ENCODE measurements at places on chromosomes 3 and 15.

DNA sequence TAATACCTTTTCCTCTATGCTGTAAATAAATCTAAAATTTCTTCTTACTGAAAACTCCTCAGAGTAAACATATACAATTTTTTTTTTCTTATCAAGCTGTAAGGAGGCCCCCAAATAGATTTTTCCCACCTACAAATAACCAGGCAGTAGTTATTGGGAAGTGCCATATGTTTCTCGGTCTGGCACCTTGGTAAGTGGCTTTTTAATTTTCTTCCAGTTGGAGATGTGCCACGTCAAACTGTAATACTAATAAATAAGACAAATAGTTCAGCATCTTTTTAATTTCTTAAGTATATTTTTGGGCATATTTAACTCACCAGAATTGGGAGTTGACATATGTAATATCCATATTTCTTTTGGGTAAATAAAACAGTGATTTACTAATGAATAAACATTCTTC lies 346.3 kb downstream of the DIPK2A start:
- no peak for DNase-seq

DNA sequence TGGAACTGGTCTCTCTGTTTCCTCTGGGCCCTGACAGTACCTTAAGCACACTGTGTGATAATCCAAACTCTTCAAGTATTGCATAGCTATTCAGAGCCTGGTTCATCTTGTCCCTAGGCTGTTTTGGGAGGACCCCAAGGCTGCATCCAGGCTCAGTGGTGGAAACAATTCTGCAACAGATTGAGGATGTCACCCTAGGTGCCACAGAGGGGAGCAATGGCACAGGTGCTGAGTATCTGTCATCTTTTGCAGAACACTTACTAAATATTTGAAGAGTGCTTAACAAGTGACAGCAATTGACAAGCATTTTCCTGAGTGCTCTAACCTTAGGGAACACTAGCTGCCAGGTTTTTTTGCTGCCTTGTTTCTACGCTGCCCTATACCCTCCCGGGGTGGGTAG lies 27.8 kb downstream of the STARD5 start:
- DNase-seq = no peak

- no peak for DNase-seq
These were observed 80.6 kb downstream of the MYO9A start for GRCh38 chr15:72037321-72037720.

- DNase-seq = no peak
These were observed 367.2 kb downstream of the CNTN4 start for GRCh38 chr3:2465842-2466241.

DNA sequence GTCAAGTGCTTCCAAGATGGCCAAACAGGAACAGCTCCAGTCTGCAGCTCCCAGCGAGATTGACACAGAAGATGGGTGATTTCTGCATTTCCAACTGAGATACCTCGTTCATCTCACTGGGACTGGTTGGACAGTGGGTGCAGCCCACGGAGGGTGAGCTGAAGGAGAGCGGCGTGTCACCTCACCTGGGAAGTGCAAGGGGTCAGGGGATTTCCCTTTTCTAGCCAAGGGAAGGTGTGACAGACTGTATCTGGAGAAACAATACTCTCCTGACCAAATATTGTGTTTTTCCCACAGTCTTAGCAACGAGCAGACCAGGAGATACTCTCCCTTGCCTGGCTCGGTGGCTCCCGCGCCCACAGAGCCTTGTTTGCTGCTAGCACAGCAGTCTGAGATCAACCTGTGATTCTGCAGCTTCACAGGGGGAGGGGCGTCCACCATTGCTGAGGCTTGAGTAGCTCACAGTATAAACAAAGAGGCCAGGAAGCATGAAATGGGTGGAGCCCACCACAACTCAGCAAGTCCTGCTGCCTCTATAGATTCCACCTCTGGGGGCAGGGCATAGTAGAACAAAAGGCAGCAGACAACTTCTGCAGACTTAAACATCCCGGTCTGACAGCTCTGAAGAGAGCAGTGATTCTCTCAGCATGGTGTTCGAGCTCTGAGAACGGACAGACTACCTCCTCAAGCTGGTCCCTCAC lies 293.5 kb upstream of the SUCLG2 start:
- peak; percentile 11 for DNase-seq

GRCh38 chr3:10534066-10534465 lies 28.7 kb upstream of the ATP2B2 start:
- DNase-seq = no peak

DNA sequence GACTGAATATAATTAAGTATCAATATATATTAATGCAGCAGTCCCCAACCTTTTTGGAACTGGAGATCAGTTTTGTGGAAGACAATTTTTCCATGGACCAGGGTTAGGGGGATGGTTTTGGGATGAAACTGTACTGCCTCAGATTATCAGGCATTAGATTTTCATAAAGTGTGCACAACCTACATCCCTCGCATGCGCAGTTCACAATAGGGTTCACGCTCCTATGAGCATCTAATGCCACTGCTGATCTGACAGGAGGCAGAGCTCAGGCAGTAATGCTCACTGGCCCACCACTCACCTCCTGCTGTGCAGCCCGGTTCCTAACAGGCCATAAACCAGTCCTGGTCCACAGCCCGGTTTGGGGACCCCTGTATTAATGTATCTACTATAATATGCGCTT lies 95.6 kb downstream of the ULK4 start:
- no peak for DNase-seq

GRCh38 chr3:38003371-38003816 lies 12.8 kb downstream of the VILL start:
- peak; percentile 42 for DNase-seq

- DNase-seq = no peak
These were observed 2.5 kb upstream of the HHLA2 start for GRCh38 chr3:108293858-108294257.

DNA sequence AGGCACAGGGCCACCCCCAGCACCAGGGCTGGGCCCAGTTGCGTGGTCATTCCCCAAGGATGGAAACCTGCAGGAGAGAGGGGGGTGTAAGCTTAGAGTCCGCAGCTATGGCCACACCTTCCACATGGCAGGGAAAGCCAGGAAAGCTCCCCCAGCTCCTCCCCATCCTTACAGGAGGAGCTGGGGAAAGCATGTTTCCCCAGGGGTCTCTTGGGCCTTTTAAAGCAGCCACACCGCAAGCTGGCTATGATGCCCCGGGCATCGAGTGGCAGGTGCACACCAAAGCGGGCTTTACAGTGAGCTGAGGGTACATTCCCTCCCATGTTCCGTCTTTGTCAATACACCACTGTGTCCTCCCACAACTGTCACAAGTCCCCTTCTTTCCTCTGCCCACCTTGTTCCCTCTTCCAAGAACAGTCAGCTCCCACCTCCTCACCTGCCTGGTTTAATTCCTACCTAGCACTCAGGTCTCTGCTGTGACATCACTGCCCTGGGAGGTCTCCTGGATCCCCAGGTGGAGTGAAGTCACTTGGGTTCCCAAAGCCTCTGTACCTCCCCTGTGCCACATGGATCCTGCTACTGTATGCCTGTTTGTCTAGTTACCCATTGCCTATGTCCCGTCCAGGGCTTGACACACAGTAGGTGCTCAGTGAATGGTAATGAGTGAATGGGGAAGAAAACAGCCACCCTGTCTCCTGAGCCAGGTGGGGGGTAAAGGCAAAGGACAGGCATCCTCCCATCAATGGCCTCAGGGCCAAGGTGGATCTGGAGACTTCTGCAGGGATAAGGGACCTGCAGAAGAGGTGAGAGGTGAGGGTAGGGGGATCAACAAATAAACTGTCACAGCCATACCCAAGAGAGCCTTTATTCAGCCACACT lies 3.4 kb downstream of the HYAL3 start:
- DNase-seq = no peak

DNA sequence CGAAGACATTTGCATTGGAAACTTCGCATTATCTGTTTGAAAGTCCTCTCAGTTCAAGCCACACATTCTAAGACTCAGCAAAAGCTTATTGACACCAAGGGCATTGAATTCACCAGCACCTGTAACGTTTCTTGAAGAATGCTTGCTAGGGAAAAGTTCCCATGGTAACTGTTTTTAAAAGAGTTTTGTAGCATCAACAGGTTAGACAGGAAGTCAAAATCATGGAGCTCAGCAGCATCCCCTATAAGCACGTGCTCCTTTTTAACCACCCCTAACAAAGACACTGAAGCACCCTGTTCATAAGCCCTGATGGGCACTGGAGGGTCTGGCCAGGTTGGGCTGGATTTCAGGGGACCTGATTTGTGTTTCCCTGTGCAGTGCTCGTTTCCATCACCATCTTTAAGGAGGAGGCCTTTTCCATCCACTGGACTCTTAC lies 229.7 kb upstream of the BHLHE40 start:
- no peak for DNase-seq

DNA sequence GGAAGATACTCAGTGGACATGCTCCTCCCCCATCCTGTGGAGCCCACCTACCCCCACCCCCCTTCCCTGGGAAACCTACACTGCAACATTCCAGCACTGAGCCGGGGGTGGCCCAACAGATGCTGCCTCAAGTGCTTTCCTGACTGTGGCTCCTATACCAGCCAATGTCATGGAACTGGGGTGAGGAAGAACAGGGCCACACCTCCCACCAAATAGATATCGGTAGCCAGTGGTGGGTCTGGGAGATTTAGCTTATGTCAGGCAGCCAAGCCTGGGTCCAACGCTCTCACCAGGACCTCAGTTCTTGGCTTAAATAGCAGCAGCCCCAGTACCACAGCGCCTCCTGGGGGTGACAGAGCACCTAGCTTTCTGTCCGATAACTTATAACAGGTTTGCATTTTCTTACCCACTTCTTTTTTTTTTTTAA lies 30.3 kb downstream of the CDC25A start:
- peak; percentile 25 for DNase-seq

- DNase-seq = no peak
These were observed 64.2 kb upstream of the SLCO2A1 start for GRCh38 chr3:134093956-134094355.

GRCh38 chr15:64907991-64908390 lies 3.7 kb upstream of the ANKDD1A start:
- DNase-seq = no peak
